ENCODE measurements at places on chromosomes 11 and 22.

DNA sequence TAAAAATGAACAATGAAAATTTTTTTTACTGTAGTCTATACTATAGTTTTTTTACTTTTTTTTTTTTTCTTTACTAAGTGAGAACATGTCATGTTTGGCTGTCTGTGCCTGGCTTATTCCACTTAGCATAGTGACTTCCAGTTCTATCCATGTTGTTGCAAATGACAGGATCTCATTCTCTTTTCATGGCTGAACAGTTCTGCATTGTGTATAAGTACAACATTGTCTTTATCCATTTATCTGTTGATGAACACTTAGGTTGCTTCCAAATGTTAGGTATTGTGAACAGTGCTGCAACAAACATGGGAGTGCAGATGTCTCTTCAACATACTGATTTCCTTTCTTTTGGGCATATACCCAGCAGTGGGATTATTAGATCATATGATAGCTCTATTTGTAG is 88.1 kb upstream of the CCDC90B start:
- no peak for DNase-seq

DNA sequence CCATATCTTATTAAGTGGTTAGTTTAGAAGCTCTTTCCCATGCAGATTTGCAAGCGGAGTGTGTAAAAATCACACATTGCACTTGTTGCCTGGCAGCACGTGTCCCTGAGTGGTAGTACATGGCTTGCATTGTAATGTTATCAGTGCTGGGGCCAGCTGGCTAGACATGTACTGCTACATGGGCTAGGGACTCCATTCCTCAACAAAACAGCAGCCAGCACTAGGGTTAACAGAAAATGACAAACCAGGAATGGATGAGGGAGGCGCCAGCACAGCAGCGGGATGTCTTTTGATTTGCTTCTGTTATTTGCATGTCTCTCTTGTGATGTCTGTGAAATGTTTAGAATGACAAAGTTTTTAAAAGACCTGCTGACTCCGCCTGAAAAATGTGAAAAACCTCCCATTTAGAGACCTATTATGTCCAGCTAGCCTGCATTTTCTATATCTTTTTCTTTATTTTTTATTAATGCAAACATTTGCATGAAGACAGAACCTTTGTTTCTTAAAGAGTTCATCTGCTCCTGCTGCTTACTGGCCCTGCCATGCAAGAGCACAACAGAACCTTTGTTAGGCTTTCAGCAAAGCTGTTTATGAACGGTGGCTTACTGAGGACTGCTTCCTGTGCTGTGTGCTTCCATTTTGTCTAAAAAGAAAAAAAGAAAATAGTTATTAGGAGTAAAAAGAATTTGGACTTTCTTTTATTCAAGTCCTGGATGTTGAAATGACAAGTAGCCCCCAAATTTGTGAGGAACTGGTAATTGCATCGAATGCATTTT is 40.7 kb downstream of the CSTPP1 start:
- DNase-seq = no peak

DNA sequence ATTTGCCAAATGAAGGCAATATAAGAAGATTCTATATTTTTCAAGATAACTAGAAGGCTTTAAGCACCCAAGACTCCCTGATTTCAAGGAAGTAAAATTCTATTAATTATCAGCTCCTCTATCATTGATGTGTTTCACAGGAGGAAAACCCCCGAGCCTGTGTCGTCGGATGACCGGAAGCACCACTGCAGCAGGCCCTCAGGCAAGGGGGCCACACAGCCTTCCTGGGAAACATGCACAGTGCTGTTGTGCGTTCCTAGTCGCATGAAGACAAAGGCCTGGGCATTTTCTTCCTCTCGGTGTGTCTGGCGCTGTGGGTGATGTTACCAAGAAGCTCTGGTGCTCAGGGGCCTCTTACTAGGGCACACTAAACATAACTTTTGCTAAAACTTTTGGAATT is 16.4 kb downstream of the CLTCL1 start:
- no peak for DNase-seq

- no peak for DNase-seq
Measured at GRCh38 chr11:26420331-26420730, 88.4 kb downstream of the ANO3 start.

- DNase-seq = no peak
Measured at GRCh38 chr22:46361826-46362202, 26.3 kb downstream of the TRMU start.

- DNase-seq = no peak
Measured at GRCh38 chr11:111265421-111265820, 19.9 kb downstream of the POU2AF2 start.

DNA sequence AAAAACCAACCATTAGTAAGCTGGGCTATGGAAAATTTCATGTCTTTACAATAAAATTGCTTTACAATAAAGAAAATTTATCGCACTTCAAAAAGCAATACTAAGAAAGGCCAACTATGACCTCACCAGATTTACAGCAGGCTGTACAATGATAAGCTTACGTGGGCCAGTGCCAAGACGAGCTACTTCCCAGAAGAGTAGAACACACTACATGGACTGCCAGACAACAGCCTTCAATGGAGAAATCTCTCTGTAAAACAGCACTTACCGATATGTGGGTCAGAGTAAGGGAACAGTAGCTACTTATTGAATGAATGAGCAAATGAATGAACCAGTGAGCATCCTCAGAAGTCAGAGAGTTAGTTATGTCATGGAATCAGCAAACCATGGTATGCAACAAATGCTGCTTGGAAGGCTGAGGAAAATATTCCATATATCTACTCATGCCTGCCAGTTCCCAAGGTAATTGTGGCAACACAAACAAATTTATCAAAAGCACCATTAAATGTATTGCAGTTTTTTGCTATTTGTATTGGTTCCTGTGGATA is 74.4 kb downstream of the SLC36A4 start:
- no peak for DNase-seq

DNA sequence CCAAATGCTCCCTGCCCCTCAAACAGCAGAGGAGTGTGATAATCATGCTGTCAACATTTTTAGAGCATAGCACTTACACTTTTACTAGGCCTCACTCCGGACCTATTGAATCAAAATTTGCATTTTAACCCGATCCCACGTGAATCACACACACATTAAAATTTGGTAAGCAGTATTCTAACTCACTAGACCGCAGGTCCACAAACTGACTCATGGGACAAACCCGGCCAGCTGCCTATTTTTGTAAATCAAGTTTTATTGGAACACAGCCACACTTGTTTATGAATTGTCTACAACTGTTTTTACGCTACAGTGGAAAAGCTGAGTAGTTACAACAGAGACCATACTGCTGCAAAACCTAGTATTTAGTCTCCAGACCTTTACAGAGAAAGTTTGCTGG is 43.3 kb downstream of the SNX19 start:
- no peak for DNase-seq

DNA sequence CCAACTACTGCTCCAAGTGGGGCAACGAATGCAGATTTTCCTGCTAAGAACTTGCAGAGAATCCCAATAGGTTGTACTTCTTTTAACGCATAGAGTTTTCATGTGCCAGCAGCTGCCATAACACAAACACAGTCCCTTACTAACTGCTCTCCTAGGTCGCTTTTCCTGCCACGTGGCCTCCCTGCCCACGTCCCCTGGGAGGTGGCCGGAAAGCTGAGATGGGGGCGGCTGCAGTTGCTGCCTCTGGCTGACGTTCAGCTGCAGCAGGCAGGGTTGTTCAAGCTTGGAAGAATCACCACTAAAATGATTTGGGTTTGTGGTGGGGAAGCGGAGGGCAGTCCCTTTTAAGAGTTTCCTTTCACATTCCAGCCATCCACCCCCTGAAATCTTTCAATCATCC is 39.3 kb downstream of the ZNF202 start:
- DNase-seq = no peak

DNA sequence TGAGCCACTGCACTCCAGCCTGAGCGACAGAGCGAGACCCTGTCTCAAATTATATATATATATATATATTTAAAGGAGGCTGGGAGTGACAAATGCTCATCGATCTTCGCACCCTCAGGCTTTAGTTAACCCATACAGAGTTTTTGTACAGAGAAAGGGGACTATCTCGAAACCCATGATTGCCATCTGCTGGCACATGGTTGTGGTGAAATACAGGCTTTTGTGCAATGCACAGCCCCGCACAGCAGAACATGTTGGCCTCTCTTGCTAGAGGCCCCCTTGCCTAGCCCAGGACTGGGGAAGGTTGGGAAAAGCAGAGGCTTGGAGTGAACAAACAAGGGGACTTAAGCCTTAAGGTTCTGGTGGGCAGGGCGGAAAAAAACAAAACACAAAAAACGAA is 3.6 kb downstream of the MYBPC3 start:
- DNase-seq = peak; percentile 57

DNA sequence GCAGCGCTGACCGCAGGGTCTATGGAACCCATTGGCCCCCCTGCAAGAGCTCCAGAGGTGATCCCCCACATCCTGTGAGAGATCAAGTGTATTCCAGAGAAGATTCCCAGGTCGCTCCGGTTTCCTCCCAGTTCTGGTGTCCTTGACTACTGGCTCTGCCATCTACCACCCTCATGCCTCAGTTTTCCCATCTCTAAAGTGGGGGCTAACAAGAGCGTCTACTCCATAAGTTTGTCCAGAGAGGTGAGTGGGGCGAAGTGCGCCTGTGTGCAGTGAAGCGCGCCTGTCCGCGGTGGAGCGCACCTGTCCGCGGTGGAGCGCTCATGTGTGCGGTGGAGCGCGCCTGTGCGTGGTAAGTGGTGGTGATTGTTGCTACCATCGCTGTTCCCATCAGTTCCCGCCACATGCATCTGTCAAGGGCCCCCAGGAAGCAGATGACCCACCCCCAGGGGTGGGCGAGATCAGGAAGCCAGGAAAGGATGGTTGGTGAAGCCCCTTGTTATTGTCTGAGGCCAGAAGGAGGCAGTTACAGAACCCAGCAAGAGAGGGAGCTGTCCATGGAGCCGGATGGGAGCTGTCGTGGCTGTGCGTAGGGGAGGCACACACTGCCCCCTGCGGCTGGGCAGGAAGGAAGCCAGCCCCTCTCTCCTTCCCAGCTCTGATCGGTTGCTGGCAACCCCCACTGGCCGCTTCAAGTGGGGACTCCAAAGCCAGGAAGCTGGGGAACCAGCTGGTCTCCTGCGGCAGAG is 73.2 kb upstream of the FGF3 start:
- no peak for DNase-seq

DNA sequence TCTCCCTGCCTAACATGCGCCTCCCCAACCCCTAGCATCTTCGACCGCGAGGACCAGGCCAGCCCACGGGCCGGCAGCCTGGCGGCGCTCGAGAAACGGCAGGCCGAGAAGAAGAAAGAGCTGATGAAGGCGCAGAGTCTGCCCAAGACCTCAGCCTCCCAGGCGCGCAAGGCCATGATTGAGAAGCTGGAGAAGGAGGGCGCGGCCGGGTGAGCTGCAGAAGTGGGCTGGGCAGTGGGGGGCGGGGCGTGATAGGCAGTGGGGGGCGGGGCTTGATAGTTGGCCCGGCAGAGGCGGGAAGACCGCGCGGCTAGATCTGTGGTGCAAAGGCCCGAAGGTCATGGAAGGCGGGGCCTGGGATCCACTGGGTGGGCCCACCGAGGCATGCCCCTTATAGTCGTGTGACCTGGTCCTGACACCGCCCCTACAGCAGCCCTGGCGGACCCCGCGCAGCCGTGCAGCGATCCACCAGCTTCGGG is 8.7 kb downstream of the SELENOM start:
- no peak for DNase-seq

GRCh38 chr22:32574411-32574810 is 99.8 kb downstream of the FBXO7 start:
- no peak for DNase-seq

- DNase-seq = no peak
Measured at GRCh38 chr22:30285846-30286200, 3.5 kb downstream of the CASTOR1 start.

DNA sequence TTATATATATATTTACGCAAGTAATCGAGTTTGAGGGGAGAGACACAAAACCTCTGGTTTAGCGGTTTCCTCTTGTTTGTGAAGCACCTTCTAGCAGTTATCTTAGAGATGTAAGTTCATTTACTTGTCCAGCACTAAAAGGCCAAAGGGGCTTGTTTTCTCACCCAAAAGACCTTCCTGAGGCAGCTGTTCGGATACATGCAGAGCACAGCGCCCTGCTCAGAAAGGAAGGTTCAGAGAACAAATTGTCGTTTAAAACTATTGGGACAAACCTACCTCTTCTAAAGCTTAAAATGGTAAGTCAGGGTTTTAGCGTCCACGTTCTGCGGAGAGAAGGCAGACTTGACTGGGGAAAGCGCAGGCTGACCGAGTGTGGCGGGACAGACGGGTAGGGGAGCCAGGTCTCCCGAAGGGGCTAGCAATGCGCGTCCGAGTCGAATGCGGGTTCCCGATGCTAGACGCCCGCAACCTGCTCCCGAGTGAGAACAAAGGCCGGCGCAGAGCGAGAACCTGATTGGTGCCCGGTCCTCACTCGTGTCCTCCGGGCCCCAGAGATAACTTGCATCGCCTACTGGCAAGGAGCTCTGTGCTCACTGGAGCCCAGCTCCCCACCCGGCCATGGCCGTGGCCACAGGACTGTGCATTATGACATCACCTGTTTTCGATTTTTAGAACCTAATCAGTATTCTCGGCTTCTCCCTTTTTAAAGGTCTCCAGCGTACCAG is 1.0 kb upstream of the SESN3 start:
- DNase-seq = peak; percentile 83

GRCh38 chr11:82601711-82602110 is 132.0 kb downstream of the FAM181B start:
- no peak for DNase-seq

DNA sequence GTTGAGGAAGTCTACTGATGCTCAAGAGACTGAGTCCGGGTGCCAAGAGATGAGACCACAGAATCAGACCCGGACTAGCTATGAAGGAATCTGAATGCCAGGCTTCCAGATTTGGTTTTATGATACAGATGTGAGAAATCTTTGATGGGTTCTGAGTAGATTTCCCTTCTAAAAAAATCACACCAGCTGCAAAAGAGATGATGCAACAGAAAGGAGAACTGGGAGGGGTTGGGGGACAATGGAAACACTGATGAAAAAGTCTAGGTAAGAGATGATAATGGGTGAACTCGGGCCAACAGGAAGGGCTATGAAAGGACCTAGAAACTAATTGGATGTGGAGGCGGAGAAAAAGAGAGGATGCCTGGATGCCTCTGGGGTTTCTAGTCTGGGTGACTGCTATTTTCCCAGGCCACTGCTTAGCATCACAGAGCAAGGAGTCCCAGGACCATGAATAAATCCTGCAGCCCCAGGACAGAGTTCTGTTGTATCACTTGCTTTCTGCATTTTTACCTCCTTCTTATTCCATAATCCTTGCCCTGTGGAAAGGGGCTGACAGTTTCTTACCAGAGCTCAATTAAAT is 115.4 kb upstream of the SEZ6L start:
- no peak for DNase-seq

GRCh38 chr11:132096132-132096825 is 725.9 kb downstream of the NTM start:
- DNase-seq = no peak

All from NCI-H1105 treated with DMSO at 0.1 percent for 48 hours (cell line).